Thoracic aorta (tissue), 2 donors: ENCODE measurements at places on chromosomes 3 and 15.
A peak's percentile ranks its signal among the peaks of the same experiment; 100 is the strongest.

GRCh38 chr15:55277116-55277564 lies 12.5 kb downstream of the RAB27A start:
- no peak for DNase-seq

GRCh38 chr15:85479071-85479647 lies 98.8 kb downstream of the AKAP13 start:
- DNase-seq, result no peak

GRCh38 chr3:53773611-53774368 lies 72.4 kb downstream of the CHDH start:
- peak; percentile 17 for DNase-seq

GRCh38 chr15:58189148-58189811 lies 51.1 kb downstream of the AQP9 start:
- no peak for DNase-seq

GRCh38 chr3:187136337-187136736 lies 3.0 kb downstream of the RPL39L start:
- DNase-seq, result no peak

DNA sequence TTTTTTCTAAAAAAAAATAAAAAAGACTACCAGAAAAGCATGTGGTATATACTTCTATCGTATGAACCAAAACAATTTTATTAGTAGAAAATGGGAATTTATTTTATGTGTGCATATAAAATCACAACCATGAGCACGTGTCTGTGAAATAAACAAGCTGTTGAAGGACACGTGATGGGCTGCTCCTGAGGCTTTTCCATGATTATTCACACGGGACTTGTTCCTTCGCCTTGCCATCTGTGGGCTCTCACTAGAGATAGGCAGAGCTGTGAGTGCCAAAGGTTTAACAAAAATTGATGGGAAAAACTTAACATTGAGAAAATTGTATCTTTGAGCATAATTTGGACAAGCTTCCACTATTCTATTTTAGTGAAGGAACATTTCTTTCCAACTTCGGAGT lies 12.4 kb upstream of the ETV5 start:
- no peak for DNase-seq
